CD4-positive, alpha-beta T cell treated with Interleukin-15 for 1 hour (primary cell): ENCODE measurements at places on chromosomes 5 and 9.

DNA sequence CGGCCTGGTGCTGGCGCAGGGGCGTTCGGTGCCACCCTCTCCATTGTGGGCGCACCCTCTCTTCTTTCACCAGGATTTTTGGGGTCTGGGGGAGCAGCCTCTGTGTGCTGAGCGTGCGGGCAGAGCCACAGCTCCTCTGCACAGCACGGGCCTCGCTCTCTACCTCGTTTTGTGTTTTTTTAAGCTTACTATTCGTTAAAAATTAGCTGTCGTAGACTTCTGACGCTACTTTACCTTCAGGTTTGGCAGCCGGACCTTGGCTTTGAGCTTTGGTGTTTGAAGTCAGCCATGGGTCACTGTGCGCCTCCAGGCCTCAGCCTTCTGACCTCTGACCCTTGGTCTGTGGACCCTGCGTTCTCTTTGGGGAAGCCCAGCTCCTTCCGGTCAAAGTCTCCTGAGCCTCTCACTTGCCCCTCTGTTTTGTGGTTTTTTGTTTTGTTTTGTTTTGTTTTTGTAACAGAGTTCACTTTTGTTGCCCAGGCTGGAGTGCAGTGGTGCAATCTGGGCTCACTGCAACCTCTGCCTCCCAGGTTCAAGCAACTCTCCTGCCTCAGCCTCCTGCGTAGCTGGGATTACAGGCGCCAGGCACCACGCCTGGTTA is 88.2 kb upstream of the CACNA1B start:
- no peak for DNase-seq

- no peak for DNase-seq
Observed at GRCh38 chr5:100313657-100314056, 221.5 kb upstream of the FAM174A start.

GRCh38 chr5:143290125-143290524 is 113.4 kb downstream of the NR3C1 start:
- DNase-seq: no peak

DNA sequence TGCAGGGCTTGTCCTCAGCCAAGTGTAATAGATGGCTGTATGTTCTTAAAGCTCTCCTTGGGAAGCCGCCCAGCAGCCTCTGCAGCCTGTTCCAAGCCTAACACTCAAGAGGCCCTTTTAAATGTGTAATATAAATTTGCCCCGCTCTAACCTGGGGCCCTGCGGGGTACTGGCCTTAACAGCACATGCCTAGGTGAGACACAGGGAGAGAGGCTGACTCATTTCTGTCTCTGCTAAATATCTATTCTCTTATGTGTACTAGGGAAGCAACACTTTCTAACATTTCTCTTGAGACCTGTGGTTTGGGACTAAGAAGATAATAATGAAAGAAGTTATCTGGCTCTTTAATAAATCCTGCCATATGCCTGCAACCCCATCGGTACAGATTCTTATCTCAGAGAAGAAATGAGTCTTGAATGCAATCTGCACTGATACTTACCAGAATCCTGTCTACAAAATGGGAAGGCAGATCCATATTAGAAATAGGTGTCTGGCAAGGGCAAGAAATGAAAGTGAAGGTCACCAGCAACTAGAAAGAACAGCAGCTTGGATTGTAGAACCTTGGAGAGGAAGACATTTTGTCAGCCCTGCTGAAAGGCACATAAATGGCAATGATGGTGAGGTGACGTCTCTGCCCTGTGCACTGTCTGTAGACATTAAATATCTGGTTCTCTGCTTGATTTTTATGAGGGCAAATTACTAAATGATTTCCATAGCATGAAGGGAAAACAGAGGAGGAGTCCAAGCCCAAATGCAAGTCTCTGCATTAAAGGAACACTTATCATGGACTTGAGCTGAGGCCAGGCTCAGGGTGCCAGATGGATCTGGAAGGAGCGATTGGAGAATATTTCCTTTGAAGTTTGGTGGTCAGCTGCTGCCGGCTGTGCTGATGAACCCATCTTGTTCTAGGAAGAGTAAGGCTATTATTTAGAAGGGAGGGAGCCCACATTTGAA is 14.5 kb upstream of the TGFBI start:
- DNase-seq: no peak

DNA sequence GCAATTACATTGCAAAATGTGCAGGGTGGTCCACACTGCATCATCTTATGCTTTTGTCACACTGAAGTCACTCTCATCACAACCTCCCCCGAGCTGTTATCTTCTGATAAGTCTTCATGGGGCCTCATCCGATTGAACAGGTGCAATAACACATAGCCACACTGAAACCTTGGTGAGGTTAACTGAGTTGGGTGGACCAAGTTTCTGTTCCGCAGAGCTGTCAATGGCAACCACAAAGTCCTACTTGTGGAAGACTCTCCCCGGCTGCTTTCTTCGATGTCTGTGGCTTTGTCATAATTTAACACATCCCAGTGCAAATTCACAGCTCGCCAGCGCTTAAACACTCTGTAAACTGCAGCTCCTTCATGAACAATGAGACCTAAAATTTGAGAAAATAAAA is 112.2 kb downstream of the MARCHF11 start:
- no peak for DNase-seq

DNA sequence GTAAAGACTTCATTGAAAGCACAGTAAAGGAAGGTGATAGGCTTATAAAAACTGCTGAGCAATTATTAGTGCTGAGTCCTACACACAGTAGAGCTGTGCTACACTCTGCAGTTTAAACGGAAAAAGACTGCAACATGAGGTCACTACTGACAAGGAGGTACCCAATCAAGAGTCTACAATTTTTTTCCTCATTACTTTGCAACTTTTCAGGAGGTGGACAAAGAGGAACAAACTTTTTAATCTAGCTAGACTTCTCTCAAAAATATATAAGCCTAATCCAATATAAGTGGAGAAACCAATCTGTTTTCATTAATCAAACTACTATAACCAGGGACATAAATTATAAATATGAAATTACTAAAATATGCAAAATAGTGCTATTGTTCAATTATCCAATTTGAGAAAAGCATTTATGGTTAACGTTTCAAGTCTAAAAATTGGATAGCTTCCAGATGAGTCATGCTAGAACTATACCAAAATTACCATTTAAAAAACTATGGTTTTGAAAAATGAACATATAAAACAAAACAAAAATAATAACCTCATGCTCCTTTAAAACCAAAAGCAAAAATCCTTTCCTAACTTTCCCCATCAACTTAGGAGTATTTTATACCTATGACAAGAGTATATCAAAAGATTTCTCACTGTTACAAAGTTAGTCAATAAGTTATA is 37.7 kb downstream of the FAM13B start:
- no peak for DNase-seq

- no peak for DNase-seq
Observed at GRCh38 chr9:5568868-5569267, 58.5 kb downstream of the PDCD1LG2 start.

DNA sequence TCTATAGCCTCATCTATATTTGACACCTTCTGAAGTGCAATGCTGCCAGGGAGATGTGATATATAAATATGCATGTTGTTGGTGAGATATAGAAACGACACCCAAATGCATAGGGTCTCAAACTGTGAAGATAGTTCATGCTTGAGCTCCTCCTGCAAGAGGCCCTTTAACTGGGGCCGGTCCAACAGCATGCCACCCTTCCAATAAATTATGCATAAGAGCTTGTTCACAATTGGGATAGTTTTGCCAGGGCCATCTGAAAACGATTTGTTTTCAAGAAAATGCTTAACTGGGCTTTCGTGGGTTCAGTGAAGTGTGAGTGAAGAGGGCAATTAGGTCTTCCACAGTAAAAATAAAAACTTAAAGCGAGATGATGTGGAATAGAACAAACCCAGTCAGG is 424.2 kb upstream of the WWC1 start:
- DNase-seq: no peak

- DNase-seq: no peak
Observed at GRCh38 chr9:124468061-124468740, 17.9 kb downstream of the ADGRD2 start.

GRCh38 chr5:139647506-139648204 is 494 bp upstream of the CXXC5 start:
- DNase-seq: no peak

GRCh38 chr9:131618071-131618479 is 72.8 kb downstream of the PRRT1B start:
- DNase-seq: no peak

GRCh38 chr5:142881076-142881783 is 111.1 kb downstream of the ARHGAP26 start:
- DNase-seq: peak; percentile 74

GRCh38 chr5:63230754-63231153 is 652.1 kb downstream of the LRRC70 start:
- DNase-seq: no peak

DNA sequence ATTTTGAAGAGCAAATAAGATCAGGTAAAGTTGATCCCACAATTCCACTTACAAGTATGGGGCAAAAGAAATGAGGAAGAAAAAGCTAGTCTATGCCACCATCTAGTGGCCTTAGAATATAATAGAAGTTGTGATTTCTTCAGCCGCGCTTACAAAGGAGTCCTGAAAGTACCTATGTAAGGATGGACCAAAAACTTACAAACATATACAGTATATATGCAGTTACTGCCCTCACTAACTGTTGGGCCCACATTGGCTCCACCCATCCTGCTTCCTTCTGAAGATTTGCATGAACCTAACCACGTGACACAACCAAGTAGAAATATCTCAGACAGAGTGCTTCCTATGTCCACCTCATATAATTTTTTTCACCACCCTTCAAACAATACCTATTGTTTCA is 11.7 kb upstream of the OR13D1 start:
- DNase-seq: no peak

- no peak for DNase-seq
Observed at GRCh38 chr9:90311811-90312210, 330.8 kb downstream of the DIRAS2 start.

GRCh38 chr9:71734950-71735349 is 33.4 kb downstream of the CEMIP2 start:
- no peak for DNase-seq

- DNase-seq: no peak
Observed at GRCh38 chr5:175894793-175895192, 23.4 kb downstream of the CPLX2 start.
